ENCODE measurements at places on chromosomes 11 and 22. TPM values are rescaled to one million over a fixed set of nuclear protein-coding genes. Genes with fewer than 3 reads are reported as not detected.

DNA sequence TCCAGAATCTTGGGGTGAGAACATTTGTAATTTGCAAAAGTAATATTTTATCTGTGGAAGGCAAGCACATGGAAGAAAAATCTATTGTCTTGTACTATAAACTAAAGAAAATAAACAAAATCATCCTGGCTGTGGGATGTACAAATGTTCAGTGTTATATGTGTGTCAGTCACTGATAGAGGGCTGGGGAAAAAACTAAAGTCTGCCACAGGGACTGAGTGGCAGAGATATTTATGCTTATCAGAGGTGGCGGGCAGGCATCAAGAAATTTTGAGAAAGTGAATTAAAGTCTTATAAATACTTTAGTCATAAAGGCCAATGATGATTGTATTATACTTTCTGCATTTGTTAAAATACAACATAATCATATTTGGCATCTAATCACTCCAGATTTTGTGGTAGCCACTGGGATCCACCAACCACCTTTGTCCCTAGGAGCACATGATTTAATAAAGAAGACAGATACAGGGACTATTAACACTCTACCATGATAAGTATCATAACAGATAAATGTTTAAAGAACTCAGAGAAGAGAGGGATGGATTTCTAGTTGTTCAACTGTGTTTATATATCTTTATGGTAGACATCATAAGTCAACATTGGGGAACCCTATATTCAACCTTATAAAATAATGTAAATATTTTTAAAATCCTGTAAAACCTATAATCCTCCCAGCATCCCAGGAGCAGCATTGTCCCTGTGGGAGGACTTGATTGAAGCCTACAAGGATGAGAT is 2.6 kb upstream of the ENDOD1 start:
- no peaks in the 10 kb centered on the region for H3K36me3 ChIP-seq
- no peak for DNase-seq
- no peaks in the 10 kb centered on the region for H3K27me3 ChIP-seq
- no peaks in the 10 kb centered on the region for H3K4me1 ChIP-seq
- H3K27ac ChIP-seq: no peak overlapping the region
- no peak overlapping the region for H3K4me3 ChIP-seq

DNA sequence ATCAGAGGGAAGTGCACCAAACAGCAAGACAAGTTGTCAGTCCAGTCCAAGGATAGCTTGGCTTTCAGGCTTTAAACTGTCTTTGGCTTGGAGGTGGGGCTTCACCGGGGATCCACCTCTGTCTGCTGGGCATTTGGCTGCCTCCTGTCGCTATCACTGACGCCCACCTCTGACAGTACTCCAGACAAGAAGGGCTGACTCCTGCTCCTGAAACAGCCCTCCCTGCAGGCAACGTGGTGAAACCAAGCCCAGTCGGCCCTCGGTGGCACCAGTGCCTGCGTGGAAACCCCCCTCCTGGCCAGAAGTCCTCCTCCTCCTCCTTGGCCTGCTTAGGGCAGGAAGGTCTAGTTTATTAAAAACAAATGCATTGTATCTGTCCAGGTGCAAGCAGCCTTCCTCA is 16.9 kb downstream of the DHCR7 start:
- H3K36me3 ChIP-seq: no peaks in the 10 kb centered on the region
- no peak overlapping the region for H3K4me3 ChIP-seq
- H3K27ac ChIP-seq: no peak overlapping the region

- H3K4me1 ChIP-seq: no peaks in the 10 kb centered on the region
- peaks cover 98% of the 10 kb centered on the region for H3K36me3 ChIP-seq
- H3K27me3 ChIP-seq: no peaks in the 10 kb centered on the region
These were observed 28.4 kb upstream of the RAPSN start for GRCh38 chr11:47477323-47477722.

The RBM14 gene
- 33.1 TPM for total RNA-seq

The TRIM29 gene
- total RNA-seq: not detected

The CFAP300 gene
- total RNA-seq: 2.1 TPM

Data from SJSA1 (cell line).